ENCODE measurements at places on chromosomes 2 and 18.

GRCh38 chr18:9333441-9334328 is 888 bp upstream of the TWSG1 start:
- DNase-seq = no peak

GRCh38 chr2:216113572-216113971 is 4.4 kb downstream of the XRCC5 start:
- no peak for DNase-seq

DNA sequence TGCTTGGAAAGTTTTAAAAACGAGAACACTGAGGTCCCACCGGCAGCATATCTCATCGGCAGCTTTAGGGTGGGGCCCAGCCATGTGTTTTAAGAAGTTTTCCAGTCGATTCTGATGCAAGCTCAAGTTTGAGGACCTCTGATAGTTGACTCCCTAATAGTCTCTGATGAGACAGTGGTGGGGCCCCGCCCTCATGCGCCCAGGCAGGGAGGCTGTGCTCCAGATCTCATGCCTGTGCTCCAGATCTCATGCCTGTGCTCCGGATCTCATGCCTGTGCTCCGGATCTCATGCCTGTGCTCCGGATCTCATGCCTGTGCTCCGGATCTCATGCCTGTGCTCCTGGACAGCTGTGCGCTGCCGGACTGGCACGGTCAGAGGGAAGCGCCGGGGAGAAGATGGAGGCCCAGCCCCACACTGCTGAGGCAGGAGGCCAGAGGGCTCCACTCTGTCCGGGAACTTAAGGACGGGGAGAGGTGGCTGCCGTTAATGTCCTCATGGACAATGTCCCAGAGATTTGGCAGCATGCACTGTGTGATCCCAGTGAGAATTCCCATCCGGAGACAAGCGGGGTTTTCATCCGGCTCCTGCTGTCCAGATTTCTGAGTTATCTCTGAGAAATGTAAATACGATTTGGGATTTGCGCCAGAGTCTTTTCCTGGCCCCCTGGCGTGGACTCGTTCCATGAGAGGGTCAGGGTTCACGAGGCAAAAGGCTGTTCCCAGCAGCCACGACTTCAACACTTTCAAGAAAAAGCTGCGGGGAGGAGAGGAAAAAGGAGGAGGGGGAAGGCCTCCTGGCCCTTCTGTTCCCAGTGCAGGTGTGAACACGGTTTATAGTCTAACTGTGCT is 9.4 kb upstream of the COLEC11 start:
- no peak for DNase-seq

- DNase-seq = no peak
Measured at GRCh38 chr2:96599941-96600340, 38.2 kb downstream of the KANSL3 start.

GRCh38 chr2:140353541-140353940 is 1573.4 kb upstream of the NXPH2 start:
- DNase-seq = no peak

DNA sequence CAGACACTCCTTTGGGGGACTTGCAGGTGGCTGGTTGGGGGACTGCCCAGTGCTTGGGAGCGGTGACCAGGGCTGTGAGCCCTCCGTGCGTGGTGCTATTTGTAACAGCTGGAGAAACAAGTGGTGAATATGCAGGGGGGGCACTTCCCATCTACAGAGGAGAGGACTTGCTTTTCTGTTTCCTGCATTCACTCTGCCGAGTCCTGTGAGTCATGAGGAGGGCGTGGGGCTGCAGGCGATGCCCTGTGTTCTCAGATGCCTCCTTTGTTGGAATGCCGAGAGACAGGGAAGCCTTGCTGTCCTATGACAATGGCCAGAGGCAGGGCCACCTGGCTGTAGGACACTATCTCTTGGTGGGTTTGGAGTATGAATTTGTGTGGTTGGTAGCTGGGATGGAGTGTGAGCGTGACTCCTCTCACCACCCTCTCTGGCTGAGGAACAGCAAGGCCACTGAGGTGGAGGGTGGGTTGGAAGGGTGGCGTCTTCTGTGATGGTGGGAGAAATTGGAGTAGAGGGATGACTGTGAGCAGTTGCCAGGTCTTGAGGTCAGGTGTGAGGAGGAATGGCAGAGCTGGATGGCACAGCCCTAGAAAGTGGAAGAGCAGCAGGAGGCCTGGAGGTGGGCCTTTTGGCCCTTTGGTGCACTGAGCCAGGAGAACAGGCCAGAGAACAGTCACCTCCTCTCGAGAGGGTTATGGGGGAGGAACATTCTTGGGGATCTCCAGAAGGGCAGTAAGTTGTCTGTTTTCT is 24.3 kb downstream of the FHOD3 start:
- DNase-seq = no peak

DNA sequence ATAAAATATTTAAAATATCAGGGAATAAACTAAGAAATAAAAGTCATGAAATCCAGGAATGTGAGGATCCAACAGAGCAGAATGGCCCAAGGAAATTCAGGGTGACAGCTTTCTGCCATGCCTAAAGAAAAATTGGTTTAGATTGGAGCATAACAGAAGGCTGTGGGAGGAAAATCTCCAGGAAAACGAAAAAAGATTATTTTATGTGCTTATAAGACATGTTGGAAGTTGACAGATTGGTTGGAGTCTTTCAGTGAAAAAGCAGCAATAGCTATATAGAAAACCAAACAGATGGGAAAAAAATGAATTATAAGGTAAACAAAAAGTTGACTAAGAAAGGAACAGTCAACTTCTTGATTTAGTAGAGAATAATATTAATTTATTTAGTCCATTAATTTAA is 203.9 kb downstream of the ZRANB3 start:
- DNase-seq = no peak

GRCh38 chr2:128314348-128315121 is 4.1 kb downstream of the HS6ST1 start:
- DNase-seq = no peak

DNA sequence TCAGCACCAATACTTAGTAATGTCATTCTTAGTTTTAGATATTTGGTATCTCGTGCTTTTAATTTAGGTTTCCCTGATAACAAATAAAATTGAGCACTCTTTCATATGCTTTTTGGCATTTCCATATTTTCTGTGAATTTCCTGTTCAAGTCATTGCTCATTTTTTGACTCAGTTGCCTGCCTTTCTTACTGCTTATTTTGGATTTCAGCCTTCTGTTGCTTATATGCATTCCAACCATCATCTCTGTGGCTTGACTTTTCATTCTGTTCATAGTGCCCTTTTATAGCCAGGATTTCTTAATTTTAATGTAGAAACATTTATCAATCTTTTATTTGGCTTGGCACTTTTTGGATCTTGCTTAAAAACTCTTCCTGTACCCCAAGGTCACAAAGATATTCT is 14.5 kb upstream of the KIF3C start:
- no peak for DNase-seq

DNA sequence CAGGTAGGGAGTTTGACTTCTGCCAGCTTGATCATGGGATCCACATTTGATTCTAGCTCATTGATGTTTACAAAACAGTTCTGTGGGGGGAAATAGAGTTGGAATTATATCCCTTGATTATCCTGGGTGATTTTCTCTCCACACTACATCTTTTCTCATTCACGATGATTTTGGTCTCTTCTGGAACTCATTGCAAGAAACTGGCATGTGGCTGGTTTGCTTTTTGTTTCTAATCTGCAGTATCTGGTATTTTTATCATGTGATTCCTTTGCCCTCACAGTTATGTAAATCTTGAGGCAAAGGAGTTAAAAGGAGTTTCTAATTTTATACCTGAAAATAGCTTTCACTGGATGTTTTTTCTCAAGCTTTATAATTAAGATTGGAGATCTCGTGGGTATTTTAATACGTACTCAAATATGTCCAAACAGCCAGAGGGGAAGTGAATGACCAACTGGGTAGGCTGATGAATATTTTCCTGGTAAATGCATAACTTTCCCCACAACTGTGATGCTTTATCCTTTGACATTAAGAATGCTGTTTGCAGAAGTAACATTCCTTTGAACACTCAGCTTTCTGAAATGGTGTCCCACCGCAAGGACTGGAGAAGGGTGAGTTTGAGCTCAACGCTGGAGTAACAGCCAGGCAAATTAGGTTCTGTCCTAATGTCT is 502.9 kb upstream of the ZEB2 start:
- DNase-seq = no peak

- peak; percentile 89 for DNase-seq
Measured at GRCh38 chr2:30231212-30231995, at the start of gene LBH. Gene LBH, plus strand, starts transcription at chr2:30231534. Its CDS starts 205 bp downstream, at chr2:30231739.

GRCh38 chr2:54030806-54031205 is 60.0 kb upstream of the PSME4 start:
- DNase-seq = no peak

DNA sequence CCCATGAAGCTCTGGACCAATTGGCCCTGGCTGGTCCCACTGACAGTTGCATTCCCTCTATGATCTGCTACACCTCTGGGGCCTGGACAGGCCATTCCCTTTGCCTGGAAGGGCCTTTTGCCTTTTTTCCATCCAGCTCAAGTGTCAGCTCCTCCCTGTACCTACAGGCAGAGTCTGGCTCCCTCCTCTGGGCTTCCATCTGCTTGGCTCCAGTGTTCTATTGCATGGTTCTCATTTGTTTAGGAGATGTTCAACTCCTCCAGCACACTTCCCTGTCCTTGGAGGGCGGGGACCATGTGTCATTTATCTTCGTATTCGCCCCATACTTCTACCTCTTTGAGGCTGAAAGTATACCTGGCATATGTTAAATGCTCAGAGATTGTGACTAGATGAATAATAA is 61.1 kb downstream of the PRKCE start:
- no peak for DNase-seq

DNA sequence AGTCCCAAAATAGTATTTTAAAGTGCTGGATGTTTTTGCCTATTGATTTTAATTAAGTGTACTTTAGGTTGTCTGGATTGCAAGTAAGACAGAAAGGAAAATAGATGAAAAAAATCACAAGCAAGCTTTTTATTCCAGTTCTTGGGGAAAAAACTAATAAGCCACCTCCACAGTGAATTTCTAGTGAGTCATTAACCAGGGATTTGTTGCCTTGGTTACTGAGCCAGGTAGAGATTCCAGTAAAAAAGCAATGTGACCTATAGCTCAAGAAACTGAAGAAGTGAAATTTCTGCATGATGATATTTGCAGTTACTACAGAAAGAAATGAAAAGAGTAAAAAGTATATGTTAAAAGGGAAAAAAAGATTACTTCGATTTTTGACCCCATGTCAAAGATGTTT is 160.6 kb downstream of the METTL4 start:
- DNase-seq = no peak

- DNase-seq = no peak
Measured at GRCh38 chr2:150567771-150568301, 80.4 kb upstream of the RND3 start.

DNA sequence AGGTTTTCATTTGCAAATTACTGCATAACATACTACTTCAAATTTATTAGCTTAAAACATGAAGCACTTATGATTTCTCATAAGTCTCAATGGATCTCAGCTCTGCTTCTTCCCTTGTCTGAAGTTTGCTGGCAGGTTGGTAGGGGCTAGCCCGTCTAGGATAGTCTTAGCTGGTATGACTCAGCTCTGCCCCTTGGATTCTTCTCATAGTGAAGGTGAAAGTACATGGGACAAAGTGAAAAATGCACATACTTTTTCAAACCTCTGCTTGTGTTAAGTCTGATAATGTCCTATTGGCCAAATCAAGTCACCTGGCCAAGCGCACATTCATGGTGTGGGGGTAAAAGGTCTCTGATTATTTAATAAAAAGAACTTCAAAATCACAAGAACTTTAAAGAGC is 184.8 kb upstream of the VWC2L start:
- no peak for DNase-seq

DNA sequence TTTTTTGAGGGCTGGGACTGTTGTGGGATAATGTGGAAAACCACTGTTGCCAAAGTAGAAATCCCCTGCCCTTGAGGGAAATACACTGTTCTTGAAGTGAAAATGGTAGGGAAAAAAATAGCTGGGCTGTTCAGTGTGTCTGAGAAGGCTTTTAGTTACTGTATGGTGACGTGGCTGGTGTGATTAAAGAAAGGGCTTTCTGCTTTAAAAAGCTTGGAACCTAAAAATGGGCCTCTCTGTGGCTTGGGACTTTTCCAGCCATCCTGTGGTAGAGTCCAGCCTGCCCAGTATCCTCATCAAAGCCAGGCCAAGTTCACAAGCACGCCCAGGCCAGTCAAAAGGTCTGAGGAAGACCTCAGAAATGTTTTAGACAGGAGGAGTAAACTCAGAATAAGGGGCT is 6.8 kb downstream of the MGAT5 start:
- DNase-seq = no peak

DNA sequence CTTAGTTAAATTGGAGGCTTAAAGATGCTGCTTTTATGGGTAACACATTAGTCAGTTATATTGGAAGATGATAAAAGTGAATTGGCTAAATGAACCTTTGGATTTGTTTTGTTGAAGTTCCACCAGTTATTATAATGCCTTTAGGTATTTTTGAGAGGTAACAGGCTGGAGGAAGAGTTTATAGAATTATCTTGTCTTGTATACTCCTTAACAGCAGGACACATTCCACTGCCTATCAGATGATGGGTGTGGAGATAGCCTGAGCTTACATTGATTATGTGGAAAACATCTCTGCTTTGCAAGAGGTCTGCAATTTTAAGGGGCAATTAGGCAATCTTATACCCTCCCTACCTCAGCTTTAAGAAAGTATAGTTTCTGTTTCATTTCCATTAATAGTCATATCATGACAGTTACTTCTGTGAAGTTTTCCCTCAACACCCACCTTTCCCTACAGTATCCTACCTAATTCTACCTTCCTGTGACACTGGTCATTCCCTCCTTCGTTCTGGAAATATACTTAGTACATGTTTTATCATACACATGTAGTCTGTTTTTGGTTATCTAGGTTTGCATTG is 403.7 kb upstream of the SPRED2 start:
- no peak for DNase-seq

GRCh38 chr2:202877699-202878098 is 6.1 kb upstream of the ICA1L start:
- no peak for DNase-seq

DNA sequence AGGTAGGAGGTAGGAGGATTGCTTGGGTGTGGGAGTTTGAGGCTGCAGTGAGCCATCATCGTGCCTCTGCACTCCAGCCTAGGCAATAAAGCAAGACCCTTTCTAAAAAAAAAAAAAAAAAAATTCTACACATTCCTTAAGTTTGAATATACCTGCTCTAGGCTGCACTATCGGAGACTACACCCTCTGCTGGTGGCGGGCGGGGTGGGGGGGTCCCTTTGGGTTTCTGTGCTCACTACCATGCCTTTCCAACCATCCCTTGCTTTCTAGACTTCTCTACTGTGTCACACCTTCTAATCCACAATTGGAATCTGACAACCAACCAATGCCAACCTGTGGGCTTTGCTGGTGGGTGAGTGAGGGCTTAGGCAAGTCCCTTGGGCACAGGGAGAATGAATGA is 34.7 kb upstream of the FAM136A start:
- no peak for DNase-seq

DNA sequence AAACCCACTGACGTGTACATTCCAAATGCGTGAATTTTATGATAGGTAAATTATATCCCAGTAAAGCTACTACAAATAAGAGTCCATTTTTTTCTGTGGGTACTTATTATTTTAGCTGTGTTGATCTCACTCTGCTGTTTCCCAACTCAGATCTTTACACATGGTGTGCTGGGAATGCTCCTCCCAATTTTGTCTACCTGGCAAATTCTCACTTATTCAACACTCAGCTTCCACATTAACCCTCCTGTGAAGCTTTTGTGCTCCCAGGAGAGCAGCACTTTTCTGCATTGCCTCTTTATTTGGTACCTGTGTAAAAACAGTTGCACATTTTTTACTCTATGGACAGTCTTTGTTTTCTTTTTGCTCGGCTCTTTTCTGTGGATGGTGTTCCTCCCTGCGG is 38.6 kb upstream of the ATP5MC3 start:
- DNase-seq = no peak

- DNase-seq = no peak
Measured at GRCh38 chr2:2191110-2191707, 139.9 kb downstream of the MYT1L start.

- peak; percentile 87 for DNase-seq
Measured at GRCh38 chr2:127408004-127408806, 10.0 kb upstream of the PROC start.

Measured in stimulated activated CD4-positive, alpha-beta T cell treated with anti-CD3 and anti-CD28 coated beads, Interleukin-15, amount 100 ng/mL, for 1 hour (primary cell).